ENCODE measurements at places on chromosomes 1 and 21.

DNA sequence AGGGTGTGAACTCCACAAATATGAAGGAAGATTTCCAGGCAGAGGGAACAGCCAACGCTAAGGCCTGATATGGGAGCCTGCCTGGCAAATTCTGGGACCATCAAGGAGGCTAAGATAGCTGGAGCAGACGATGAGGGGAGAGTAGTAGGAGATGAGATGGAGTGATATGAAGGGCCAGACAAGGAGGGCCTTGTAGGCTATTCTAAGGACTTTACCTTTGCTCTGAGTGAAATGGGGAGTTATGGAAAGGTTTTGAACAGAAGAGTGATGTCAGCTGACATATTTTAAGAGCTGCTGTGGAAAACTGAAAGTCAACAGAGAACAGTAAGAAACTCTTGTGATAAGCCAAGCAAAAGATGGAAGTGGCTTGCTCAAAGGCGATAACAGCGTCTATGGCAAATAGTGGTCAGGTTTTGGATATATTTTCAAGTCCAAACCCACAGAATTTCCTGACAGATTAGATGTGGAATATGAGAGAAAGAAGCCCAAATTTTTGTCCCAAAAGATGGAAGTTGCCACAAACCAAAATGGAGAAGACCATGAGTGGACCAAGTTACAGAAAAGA is 2.1 kb upstream of the TP53BP2 start:
- no peak for DNase-seq

DNA sequence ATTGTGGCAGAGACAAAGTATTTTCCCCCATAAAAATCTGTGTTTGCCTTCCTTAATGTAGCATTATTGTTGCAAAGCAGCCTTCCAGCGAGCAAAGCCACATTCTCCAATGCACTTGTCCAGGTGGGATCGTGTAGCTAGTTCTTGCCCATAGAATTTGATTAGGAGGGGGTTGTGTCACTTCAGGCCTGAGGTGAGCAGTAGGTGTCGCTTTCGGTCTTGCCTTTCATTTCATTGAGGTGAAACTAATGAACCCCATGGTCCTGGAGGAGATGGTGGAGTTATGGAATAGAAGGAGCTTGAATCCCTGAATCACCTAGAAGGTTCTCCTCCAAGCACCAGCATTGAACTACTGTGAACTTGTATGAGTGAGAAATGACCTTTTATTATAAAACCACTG is 318.9 kb upstream of the PBX1 start:
- no peak for DNase-seq

DNA sequence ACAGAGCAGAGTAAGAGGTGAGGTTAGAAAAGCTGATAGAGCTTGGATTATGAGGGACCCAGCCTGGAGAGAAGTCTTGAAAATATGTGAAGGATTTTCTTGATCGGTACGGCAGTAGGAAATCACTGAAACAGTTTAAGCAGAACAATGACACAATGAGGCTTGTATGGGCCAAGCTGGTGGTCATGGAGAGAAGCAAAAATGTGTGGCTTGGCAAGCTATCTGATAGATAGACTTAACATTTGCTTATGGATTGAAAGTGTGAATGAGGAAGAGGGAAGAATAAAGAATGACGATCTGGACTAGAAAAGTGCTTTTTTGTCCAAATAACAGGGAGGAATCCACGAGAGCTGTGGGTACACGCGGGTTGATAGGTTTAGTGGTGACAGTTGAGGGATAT is 15.4 kb upstream of the XPR1 start:
- DNase-seq, result no peak

DNA sequence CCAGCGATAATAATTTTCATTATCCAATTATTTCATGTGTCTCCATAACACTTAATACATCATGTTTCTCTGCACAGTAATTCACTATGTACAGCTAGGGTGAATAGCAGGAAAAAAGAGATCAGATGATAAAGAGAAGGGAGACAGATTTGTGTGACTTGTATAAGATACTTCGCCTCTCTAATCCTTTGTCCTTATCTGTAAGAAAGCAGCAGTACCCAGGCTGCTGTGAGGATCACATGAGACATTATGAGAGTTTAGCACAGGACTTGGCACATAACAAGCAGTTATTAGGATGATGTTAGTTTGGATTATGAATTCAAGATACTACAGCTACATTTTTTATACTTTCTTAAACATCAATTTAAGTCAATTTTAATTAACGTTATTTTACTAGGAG is 6.3 kb downstream of the ERG start:
- DNase-seq, result no peak

DNA sequence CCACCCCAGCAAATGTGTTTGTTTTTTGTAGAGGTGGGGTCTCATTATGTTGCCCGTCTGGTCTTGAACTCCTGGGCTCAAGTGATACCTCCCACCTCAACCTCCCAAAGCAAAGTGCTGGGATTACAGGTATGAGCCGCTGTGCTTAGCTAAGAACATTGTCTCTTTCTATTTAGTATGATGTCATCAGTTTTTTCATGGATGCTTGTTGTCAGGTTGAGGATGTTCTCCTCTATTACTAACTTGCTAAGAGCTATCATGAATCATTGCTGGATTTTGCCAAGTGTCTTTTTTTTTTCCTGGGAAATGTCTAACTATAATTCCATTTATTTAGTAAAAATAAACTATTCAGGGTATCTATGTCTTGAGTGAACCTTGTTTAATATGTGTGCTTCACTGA is 19.0 kb upstream of the MPC2 start:
- no peak for DNase-seq

DNA sequence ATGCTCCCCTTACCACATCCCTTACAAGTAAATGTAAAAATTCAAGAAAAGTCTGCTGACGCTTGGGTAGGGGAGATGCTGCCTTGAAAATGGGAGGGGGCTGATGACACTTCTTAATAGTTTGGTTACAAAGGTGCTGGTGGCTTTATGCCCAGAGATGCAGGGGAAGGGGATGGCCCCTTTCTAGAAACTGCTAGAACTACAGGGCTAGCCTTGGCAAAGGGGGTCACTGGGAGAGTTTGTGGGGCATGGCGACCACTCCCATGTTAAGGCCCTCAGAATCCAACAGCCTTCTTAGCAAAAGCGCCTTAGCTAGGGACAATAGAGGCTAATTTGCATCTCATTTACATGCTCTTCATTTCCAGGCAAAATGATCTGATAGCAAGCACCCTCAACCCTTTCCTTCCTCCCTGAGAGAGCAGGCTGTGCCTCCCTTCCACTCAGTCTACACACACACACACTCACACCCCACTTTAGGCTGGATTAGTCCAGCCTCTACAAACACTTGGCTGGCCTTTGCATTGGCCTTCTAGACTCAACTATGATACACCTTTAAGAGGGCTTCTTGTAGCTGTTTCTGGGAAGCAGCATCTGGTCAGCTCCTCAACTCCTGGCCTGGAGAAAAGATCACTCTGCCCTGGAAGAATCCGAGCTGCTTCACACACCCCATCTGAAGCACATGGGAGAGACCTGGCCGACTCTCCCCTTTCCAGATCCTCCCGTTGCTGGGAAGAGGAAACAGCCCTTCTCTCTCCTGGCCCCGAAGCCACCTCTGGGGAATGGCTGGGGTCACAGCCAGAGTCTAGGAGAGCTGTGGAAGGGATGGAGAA is 1.7 kb downstream of the SEMA6C start:
- DNase-seq, result no peak

- DNase-seq, result no peak
Measured at GRCh38 chr1:1755852-1756251, 22.4 kb downstream of the NADK start.

All from occipital lobe (tissue), 3 donors.